ENCODE measurements at places on chromosomes 2 and 18. TPM values are rescaled to one million over a fixed set of nuclear protein-coding genes. Genes with fewer than 3 reads are reported as not detected.

The GPR39 gene
- not detected for polyA plus RNA-seq

The INHA gene
- polyA plus RNA-seq, result not detected

The RHBDD1 gene
- 13.7 TPM for polyA plus RNA-seq

The IL1RN gene
- polyA plus RNA-seq, result not detected

The POTEJ gene
- not detected for polyA plus RNA-seq

The WDSUB1 gene
- 9.0 TPM for polyA plus RNA-seq

The AGBL5 gene
- polyA plus RNA-seq, result 8.2 TPM

DNA sequence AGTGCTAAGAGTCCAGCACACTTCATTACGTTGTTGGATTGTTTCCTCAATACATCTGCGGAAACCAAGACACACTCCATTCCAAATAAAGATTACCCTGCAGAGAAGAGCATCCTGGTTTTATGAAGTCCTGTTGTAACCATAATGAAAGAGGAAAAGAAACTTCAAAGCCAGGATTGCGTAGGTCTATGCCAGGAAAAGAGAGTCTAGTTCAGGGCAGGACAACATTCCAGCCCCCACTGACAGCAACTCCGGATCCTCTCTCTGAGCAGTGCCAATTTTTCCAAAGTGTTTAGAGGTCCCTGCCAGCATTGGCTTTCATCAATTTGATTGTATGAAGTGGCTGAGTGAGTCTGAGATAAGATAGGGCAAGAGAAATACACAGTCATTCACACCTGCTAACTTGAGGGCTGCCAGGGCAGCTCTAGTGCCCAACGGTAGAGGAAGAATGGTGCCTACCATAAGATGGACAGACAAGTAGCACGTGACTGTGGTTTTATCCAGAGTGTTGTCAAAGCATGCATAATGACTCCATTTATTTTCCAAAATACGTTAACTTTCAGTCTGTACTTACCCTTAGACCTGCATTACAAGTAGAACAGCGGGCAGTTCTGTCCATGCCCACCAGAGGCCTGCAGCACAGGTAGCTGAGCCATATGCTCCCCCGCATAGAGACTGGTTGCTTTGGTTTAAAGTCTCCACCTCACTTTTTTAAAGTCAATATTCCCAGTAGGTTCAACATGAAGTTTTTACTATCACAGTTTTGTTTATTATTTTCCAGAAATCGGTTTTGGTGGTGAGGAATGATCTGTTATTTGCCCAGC lies 23.7 kb downstream of the PIEZO2 start:
- H3K4me1 ChIP-seq, result no peaks in the 10 kb centered on the region
- no peak for DNase-seq
- no peak overlapping the region for H3K27ac ChIP-seq
- no peak overlapping the region for H3K4me3 ChIP-seq
- H3K36me3 ChIP-seq, result no peaks in the 10 kb centered on the region

GRCh38 chr2:124046332-124046731 lies 21.2 kb downstream of the CNTNAP5 start:
- DNase-seq, result no peak
- no peaks in the 10 kb centered on the region for H3K4me1 ChIP-seq
- no peaks in the 10 kb centered on the region for H3K27me3 ChIP-seq
- H3K36me3 ChIP-seq, result no peaks in the 10 kb centered on the region
- no peak overlapping the region for H3K27ac ChIP-seq

DNA sequence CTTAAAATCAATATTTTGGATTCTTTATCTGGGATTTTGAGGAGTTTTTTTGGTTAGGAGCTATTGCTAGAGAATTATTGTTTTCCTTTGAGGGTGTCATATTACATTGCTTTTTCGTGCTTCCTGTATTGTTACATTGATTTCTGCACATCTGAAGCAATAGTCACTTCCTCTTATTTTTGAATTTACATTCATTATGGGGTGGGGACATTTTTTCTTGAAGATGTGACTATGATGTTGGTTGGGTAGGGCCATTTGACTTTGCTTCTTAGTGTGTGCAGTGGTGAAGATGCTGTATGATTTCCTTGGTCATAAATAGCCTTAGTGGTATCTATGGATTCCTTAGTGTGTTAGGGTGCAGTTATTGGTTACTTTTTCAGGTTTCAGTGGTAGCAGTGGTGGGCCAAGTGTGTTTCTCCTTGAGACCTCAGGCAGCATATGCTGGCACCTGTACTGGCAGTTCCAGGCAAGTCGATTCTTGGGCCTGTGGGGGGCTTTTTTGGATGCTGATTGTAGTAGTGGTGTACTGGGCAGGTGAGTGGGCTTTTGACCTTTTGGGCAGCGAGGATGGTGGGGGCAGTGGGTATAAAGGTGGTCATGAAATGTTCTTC lies 61.8 kb downstream of the ARHGAP25 start:
- H3K27ac ChIP-seq, result peak overlapping the region; percentile 93
- peaks cover 81% of the 10 kb centered on the region for H3K4me1 ChIP-seq
- H3K4me3 ChIP-seq, result peak overlapping the region; percentile 68
- peaks cover 21% of the 10 kb centered on the region for H3K36me3 ChIP-seq
- H3K27me3 ChIP-seq, result no peaks in the 10 kb centered on the region
- no peak for DNase-seq

- peaks cover 6% of the 10 kb centered on the region for H3K4me1 ChIP-seq
- DNase-seq, result no peak
- H3K27ac ChIP-seq, result no peak overlapping the region
- no peaks in the 10 kb centered on the region for H3K36me3 ChIP-seq
These were observed 197.4 kb downstream of the FBXO15 start for GRCh38 chr18:73950116-73950700.

DNA sequence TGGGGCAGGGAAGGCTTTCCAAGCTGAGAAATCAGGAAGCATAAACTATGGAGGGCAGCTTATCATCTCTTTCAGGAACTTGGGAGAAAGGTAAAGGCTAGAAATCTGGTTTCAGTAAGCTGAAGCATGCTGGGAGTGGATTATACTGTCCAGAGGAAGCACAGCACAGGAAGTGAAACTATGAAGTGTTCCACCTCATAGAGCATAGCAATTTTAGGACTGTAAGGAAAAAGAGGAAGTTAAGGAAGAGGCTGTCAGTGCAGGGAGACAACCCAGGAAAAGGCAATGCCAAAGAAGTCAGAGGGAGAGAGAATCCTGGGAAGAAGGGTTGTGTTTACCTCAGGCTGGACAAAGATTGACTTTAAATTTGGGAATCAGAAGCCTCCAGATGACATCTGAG lies 51.9 kb downstream of the EFEMP1 start:
- H3K4me3 ChIP-seq, result no peak overlapping the region
- no peak for DNase-seq
- H3K36me3 ChIP-seq, result no peaks in the 10 kb centered on the region
- H3K27ac ChIP-seq, result no peak overlapping the region
- peaks cover 9% of the 10 kb centered on the region for H3K27me3 ChIP-seq

DNA sequence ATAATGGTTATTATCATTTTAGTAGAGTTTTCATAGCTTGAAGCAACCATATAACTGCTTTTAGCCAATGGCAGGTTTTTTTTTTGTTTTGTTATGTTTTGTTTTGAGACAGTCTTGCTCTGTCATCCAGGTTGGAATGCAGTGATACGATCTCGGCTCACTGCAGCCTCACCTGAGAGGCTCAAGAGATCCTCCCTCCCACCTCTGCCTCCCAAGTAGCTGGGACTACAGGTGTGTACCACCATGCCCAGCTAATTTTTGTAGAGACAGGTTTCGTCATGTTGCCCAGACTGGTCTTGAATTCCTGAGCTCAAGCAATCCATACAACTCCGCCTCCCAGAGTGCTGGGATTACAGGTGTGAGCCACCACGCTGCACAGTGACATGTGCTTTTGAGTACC lies 117.5 kb upstream of the GAREM1 start:
- no peaks in the 10 kb centered on the region for H3K36me3 ChIP-seq
- H3K4me3 ChIP-seq, result no peak overlapping the region
- no peak overlapping the region for H3K27ac ChIP-seq
- no peaks in the 10 kb centered on the region for H3K4me1 ChIP-seq
- H3K27me3 ChIP-seq, result peaks cover 9% of the 10 kb centered on the region
- DNase-seq, result no peak

DNA sequence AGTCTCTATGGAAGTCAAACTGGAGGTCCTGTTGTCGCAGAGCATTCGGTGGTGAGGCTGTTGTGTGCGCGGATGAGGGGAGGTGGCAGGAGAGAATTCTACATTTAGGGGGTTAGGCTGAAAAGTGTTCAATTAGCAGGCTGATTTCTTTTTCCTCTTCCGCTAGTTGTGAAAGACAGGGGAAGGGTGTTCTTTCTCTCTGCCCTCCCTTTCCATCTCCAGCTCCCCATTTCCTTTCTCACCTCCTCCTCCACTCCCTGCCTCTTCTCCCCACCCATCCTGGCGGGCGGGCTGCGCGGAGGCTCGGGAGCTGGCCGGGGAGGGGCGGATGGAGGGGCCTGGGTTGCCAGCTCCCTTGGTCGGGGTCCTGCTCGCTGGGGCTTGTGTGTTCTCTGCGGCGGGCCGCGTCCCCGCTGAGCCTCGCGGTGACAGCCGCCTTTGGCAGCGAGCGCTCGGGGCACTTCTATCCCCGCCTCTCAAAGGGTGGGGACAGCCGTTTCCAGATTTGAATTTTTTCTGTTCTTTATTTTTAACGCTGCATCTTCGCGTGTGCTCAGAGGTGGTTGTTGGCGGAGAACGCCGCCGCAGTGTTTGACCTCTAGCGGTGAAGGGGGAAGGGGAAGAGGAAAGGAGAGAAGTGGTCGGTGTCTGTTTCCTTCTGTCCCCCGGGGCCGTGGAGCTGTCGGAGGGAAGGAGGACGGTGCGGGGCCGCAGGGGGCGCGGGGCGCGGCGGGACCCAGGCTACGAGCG lies 3.6 kb downstream of the SOX11 start:
- peaks cover 16% of the 10 kb centered on the region for H3K4me1 ChIP-seq
- peaks cover 7% of the 10 kb centered on the region for H3K36me3 ChIP-seq
- peaks cover 52% of the 10 kb centered on the region for H3K27me3 ChIP-seq
- DNase-seq, result no peak
- H3K27ac ChIP-seq, result no peak overlapping the region
- peak overlapping the region; percentile 58 for H3K4me3 ChIP-seq

DNA sequence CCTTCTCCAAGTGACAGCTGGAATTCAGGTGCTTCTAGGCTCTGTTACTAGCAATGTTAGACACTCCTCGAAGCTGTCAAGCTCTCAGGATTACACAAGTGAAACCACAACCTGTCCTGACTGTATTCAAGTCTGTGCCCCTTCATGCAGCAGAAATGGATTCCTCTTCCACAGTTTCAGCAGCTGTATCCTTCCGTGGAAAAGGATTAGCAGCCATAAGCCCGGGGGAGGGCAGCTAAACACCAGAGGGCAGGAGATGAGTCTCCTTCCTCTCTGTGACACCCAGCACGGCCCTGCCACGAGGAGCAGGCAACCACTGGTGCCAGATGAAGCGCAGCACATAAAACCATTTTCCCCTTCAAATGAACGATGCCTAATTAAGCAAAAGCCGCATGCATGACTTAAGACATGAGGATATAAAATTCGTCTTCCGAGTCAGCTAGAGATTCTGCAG lies 1.2 kb downstream of the ST3GAL5 start:
- peaks cover 76% of the 10 kb centered on the region for H3K4me1 ChIP-seq
- H3K27ac ChIP-seq, result peak overlapping the region; percentile 96
- peak; percentile 47 for DNase-seq
- peaks cover 9% of the 10 kb centered on the region for H3K36me3 ChIP-seq
- H3K27me3 ChIP-seq, result no peaks in the 10 kb centered on the region

DNA sequence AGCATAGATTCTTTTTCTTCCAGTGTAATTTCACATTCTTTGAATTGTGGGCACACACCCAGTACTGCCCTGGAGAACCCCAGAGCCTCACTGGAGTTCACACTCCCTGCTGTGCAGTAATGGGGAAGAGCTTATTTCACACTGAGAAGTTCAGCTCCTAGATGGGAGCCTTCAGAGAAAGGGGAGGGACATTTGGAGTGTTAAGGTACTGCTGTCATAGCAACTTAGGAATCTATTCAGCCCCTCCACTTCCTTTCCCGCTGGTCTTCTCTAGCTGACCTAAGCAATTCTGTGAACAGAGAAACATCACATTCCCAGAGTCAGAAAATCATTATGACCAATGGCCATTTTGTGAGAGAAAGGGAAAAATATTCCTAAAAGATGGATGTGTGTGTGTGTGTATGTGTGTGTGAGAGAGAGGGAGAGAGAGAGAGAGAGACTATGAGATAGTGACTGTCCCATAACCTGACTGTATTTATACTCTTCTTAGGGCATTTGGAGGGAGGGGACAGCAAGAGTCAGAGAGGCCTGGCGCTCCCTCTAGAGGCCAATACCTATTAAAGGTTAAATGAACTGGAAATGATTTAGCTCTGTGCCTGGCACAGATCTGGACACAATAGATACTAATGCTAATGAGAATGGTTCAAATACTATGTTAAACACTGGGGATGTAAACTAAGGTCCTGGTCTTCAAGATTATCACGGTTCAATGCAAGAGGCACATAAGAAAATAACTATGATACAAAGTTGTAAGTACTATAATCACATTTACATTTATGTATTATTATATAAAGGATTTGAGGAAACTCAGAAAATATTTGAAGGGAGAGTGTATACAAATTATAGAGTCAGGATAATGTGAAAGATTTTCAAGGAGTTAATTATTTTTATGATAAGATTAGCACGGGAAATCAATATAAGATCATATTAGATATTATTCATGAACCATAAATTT lies 41.5 kb upstream of the RPE start:
- H3K36me3 ChIP-seq, result no peaks in the 10 kb centered on the region
- H3K4me1 ChIP-seq, result no peaks in the 10 kb centered on the region
- peaks cover 4% of the 10 kb centered on the region for H3K27me3 ChIP-seq
- peak; percentile 35 for DNase-seq

DNA sequence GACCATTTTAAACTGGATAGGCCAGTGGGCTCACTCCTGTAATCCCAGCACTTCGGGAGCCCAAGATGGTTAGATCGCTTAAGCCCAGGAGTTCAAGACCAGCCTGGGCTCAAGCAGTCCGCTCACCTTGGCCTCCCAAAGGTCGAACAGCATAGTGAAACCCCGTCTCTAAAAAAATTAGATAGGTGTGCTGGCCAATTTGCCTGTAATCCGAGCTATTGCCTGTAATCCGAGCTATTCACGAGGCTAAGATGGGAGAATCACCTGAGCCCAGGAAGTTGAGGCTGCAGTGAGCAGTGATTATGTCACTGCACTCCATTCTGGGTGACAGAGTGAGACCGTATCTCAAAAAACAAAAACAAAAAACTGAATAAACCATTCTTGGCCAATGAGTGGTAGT lies 52.6 kb upstream of the EMILIN2 start:
- no peak overlapping the region for H3K27ac ChIP-seq
- H3K4me3 ChIP-seq, result no peak overlapping the region
- no peaks in the 10 kb centered on the region for H3K27me3 ChIP-seq

- no peak overlapping the region for H3K4me3 ChIP-seq
- DNase-seq, result no peak
- H3K4me1 ChIP-seq, result peaks cover 23% of the 10 kb centered on the region
- no peaks in the 10 kb centered on the region for H3K27me3 ChIP-seq
These were observed 105.6 kb downstream of the SETBP1 start for GRCh38 chr18:44786257-44786656.

DNA sequence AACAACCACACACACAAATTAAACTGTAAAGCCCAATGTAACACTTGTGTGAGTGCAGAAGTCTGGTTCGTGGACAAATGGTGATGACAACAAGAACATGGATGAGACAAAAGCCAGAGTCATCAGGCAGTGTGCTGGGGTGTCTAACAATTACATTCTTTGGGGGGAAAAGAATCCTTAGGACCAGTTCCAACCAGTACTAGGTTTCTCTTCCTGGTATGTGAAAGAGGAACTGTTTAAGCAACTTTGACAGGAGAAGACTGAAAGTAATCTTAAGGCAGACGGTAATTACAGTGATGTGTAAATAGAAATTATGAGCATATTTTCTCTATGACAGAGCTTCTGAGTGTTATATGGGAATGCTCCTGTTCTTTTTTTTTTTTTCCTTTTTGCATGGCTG lies 133.4 kb downstream of the AFF3 start:
- no peaks in the 10 kb centered on the region for H3K36me3 ChIP-seq
- no peak for DNase-seq
- H3K27ac ChIP-seq, result no peak overlapping the region

All from naive thymus-derived CD8-positive, alpha-beta T cell (primary cell).